ENCODE measurements at places on chromosomes 4 and X.

GRCh38 chr4:48016141-48017107 is at the start of the genes CNGA1 and NIPAL1:
Gene CNGA1 (minus strand): TSS chr4:48016681. CDS start chr4:47952689, 63,992 bp downstream.
Gene NIPAL1 (plus strand): TSS chr4:48016772. CDS start chr4:48016840, 68 bp downstream.
- DNase-seq: peak; percentile 89

GRCh38 chr4:90226734-90227133 is 99.5 kb downstream of the CCSER1 start:
- no peak for DNase-seq

- no peak for DNase-seq
Measured at GRCh38 chrX:23504895-23505294, 162.4 kb upstream of the PRDX4 start.

GRCh38 chr4:172573899-172574298 is 594.7 kb upstream of the GALNT7 start:
- no peak for DNase-seq

DNA sequence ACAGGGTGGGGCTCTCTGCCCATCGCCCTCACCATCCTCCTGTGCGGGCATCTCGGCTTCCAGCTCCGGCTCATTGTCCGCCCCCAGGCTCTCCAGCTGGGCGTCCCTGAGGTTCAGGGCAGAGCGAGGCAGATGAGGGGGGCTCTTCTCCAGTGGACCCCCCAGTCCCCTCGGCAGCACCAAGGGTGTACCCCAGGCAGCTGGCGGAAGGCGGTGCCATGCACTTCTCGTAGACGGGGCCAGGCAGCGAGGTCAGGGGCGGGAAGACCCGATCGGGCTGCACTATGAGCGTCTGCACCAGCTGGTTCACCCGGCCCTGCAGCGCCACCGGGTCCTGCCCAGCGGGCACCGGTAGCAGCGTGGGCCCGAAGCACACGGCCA is 5.5 kb downstream of the AVPR2 start:
- no peak for DNase-seq

DNA sequence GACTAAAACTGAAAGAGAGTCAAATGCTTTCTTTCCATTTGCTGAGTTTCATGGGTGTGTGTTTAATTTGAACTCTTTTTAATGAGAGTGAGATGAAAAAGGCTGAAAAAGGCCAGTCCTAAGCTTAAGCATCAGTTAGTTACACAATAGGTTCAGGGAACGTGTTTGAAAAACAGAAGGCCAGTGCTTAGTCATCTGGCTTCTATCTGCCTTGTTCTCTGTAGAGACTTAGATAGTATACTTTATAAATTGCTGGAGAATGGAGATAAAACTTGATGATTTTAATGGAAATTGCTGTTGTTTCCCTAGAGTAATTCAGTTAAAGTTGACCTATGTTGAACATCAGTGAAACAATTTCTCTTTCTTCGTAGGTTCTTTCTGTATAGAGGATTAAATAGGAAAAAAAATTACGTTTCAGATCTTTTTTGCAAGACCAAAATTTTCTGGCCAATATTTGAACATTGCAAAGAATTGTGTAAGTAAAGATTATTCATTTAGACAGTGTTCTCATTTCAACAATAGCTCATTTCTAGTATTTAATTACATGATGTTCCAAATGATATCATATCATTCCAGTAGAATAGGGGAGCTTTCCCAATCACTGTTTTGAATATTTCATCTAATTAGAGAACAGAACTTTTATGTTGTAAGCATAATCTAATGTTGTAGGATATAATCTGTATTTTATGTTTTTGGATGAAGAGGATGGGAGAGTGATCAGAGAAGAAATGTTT is 1088.8 kb downstream of the ADGRL3 start:
- DNase-seq: no peak
